Anterior cingulate cortex (tissue), 58 donors: ENCODE measurements at places on chromosomes 13 and 19.
A peak's percentile ranks its signal among the peaks of the same experiment; 100 is the strongest.

DNA sequence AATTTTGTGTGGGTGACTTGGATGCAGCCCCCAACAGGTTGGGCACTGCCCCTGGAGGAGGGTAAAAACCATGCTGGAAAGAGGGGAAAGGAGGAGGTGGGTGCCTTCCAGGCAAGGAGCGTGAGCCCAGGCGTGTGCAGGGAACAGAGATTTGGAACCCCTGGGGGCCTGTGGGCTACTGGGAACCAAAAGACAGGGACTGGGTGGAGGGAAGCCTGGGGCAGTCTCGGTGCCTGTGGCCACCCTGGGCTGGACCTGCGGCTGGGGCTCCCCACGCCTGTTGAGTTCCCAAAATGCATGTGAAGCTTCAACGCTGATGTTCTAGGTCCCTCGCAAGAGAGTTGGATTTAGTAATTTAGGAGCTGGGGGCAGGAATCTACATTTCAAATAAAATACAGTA lies 24.8 kb downstream of the GGACT start:
- no peak for DNase-seq

DNA sequence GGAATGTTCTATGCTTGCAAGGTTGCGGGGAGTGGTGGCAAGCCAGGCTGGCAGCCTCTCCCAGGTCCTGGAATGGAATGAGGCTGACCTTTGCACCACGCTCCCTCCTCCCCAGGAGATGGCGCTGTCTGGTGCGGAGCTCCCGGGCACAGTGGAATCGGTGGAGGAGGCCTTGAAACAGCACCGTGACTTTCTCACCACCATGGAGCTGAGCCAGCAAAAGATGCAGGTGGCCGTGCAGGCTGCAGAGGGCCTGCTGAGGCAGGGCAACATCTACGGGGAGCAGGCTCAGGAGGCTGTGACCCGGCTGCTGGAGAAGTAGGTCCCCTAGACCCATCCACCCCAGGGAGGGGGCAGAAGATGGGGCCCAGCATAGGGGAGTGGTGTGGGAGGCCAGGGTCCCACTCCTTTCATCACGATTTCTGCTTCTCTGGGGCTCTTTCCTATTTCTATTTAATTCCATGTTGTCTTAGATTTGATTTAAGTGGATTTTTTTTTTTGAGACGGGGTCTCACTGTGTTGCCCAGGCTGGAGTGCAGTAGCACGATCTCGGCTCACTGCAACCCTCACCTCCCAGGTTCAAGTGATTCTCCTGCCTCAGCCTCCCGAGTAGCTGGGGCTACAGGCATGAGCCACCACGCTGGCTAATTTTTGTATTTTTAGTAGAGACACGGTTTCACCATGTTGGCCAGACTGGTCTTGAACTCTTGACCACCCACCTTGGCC lies 53.2 kb upstream of the SHKBP1 start:
- DNase-seq, result no peak

DNA sequence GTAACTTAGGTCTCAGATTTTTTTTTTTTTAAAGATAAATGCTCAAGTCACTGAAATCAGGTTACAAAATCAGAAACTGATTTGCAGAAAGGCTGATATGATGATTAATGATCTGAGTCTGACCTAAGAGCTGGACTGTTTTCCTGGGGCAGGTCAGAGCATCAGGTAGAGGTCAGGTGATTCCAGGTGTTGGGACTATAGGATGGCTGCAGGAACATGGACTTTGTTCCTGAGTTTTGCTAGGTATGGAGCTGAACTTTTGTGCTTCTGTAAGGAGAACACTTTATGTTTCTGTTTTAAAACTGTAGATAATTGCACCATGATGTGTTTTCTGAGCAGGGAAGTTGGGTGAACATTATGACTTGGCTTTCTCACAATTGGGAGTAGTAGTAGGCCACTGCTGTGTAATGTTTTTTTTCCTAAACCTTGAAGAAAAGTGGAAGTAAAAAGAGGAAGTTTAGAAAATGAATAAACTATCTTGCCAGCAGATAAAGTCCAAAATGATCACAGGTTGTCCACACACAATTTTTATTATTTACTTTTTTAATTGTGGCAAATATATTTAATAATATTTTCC lies 297.2 kb downstream of the DCT start:
- no peak for DNase-seq

- no peak for DNase-seq
Measured at GRCh38 chr13:100546713-100547405, 41.7 kb downstream of the GGACT start.

DNA sequence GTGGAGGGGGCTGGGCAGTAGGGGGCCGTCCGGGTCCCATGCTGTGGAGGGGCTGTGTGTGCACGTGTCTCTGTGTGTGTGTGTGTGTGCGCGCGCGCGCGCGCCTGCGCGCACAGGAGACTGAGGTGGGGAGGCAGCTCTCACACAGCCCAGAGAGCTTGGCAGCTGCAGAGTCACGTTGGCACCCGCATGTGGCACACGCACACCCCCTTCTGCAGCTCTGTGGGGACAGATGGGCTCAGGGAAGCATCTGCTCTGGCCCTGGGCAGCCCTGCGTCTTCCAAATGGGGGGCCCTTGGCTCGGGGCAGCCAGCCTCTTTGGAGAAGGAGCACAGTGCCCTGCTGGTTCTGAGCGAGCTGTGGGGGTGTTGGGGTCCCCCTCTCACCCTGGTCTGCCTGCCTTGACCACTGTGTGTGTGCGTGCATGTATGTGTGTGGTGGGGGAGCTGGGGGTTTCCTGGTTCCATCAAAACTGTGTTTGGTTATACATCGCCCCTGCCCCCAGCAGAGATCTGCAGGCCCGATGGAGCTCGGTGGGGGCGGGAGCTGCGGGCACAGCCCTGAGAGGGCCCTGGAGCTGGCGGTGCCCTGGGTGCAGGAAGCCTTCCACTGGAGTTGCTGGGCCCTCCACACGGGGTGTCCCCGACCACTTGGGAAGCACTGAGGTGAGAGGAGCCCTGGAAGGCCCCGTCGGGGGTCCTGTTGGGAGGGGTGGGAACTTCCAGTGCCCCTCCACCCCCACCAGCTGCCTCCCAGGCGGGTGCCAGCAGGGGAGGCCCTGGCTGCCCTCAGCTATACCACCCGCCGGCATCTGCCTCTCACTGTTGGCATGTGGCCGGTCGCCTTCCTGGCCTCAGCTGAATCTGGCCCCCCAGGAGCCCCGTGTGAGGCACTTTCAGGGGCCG lies 67.1 kb downstream of the KDM4B start:
- DNase-seq, result peak; percentile 72

DNA sequence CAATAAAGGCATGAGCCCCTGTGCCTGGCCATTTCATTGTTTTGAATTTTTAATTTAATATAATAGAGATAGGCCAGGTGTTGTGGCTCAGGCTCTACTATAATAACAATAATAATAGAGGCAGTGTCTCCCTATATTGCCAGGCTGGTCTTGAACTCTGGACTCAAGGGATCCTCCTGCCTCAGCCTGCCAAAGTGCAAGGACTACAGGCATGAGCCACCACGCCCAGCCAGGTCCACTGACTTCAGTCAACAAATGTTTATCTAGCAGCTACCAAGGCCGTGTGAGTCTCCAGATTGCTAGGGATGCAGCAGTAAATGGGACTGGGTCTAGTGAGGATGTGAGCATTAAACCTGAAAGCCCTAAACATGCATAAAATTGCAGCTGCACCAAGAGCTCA lies 13.8 kb upstream of the ILF3 start:
- DNase-seq, result no peak

GRCh38 chr19:5202553-5202952 lies 138.1 kb downstream of the PTPRS start:
- DNase-seq, result no peak

GRCh38 chr19:2302319-2303210 lies 5.4 kb downstream of the LINGO3 start:
- no peak for DNase-seq

DNA sequence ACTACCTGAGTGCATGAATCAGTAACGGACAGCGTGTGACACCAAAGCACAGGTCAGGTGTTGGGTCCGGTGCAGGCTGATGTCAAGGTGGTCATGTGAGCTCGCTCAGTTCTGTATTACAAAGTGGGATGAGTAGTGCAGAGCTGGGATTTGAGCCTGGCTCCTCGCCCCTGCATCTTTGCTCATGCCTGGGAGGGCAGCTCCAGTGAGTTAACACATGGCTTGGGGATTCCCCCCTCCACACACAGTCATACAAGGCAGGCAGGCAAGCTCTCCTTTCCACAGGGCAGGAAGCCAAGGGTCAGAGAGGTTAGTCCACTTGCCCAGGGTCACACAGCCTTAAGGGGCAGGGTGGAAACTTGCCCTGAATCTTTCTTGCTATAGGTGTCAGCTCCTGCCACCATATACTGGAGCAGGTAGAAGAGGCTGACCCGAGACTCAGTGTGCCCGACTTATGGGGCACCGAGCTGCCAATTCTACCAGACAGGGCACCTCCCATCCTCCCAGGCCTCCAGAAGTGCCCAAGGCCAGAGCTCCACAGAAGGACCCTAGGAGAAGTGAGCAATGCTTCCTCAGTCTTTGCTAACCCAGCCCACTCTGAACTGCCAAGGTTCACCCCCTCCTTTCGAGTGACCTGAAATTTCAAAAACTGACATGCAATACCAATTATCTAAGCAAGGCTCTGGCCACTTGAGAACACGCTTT lies 35.4 kb downstream of the ZNF787 start:
- no peak for DNase-seq

- DNase-seq, result no peak
Measured at GRCh38 chr13:66036636-66037035, 1193.5 kb downstream of the PCDH9 start.

DNA sequence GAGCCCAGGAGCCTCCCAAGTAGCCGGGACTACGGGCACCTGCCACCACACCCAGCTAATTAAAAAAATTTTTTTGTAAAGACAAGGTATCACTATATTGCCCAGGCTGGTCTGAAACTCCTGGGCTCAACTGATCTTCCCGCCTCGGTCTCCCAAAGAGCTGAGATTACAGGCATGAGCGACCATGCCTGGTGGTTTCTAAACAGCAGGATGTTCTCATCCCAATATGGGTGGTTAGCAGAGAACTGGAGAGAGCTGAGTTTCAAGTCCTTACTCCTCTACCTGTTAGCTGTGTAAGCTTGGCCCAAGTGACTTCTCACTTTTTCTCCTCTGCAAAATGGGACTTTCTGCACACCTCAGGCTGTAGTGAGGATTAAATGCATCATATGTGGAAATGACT lies 8.0 kb downstream of the TMEM91 start:
- no peak for DNase-seq

DNA sequence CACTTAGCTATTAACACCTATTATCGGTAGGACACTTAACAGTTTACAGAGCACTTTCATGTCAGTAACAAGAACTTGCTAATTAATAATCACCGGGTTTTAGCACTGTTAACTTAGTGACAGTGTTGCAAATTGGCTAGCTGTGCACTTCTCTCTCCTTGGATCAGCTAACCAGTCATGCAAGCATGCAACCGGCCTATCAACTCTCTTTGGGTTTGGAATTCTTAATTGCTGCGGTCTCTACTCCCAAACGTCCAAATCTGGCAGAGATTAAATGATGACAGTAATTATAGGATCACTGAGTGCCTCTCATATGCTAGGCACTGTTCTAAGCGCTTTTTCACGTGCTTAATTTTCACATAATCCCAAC lies 1.2 kb downstream of the EPS15L1 start:
- no peak for DNase-seq

- DNase-seq, result peak; percentile 63
Measured at GRCh38 chr19:913080-913748, at the start of gene R3HDM4. R3HDM4 (minus strand) TSS chr19:913219; CDS start chr19:913157, 62 bp downstream.

- no peak for DNase-seq
Measured at GRCh38 chr13:100627120-100627519, 38.5 kb upstream of the GGACT start.

DNA sequence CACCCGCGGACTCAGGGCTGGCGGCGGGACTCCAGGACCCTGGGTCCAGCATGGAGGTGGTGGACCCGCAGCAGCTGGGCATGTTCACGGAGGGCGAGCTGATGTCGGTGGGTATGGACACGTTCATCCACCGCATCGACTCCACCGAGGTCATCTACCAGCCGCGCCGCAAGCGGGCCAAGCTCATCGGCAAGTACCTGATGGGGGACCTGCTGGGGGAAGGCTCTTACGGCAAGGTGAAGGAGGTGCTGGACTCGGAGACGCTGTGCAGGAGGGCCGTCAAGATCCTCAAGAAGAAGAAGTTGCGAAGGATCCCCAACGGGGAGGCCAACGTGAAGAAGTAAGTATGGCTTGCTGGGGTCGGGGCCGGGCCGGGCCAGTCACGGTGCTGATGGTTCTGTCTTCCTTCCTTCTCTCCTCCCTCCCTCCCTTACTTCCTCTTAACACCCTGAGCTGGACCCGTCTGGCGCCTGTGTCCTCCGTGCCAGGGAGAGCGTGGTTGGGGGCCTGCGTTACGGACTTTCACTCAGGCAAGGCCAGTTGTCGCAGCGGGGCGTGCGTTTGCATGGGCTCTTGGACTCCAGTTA lies 1.4 kb downstream of the STK11 start:
- DNase-seq, result no peak

DNA sequence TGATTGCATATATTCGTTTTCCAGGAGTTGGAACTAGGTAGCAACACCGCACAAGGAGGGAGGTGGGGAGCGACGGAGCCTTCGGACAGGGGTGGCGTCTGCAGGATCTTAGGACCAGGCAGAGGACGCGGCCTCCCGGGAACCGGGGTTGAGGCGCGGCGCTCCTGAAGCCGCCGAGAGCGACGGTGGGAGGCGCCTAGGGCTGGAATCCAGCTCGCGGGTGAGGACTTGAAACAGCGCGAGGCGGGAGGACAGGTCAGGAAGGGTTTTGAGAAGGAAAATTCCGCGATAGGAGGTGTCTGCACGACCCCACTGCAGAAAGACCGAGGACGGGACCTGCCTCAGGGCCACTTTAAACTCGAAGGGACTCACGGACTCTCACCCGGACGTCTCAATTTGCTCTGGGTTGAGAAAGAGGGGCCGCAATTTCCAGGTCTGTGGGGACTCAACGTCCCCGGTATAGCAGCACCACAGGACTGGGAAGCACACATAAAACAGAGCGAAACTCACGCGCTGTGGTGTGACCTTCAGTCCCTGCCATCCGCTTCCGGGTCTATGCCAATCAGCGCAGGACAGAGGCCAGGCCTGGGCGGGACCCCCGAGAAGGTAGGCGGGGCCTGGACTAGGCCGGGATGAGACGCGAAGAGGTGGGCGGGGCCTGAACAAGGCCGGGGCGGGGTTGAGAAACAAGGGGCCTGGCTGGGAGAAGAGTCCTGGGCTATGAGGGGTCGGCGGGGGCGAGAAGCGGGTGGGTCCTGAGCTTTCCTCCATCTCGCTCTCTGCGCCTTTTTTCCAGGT lies at the start of gene ZNF320:
Gene ZNF320 (minus strand): TSS at position 498 of the 798 bp plus-strand sequence. CDS start 7,380 bp downstream, outside the sequence.
- DNase-seq, result peak; percentile 74
